ENCODE measurements at places on chromosomes 2 and 18.

DNA sequence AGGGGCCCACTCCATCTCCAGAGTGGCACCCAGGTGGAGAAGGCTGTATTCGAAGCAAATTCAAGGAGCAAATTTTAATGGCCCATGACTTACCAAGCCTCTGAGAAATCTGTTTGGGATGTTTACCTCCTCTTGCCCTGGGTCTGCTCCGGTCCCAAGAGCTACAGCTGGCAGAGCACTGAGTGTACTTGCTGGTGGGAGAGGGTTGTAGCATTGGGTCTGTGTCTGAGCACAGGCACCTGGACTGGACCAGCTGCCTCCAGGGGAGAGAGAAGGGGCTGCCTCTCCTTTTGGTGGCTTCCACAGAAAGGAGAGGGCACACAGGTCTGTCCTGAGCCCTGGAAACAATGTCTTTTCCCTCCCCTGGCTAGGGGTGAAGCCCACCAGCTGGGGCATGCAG lies 9.8 kb downstream of the EN1 start:
- no peak for DNase-seq

GRCh38 chr2:119260646-119261492 lies 37.2 kb downstream of the STEAP3 start:
- DNase-seq = peak; percentile 87

DNA sequence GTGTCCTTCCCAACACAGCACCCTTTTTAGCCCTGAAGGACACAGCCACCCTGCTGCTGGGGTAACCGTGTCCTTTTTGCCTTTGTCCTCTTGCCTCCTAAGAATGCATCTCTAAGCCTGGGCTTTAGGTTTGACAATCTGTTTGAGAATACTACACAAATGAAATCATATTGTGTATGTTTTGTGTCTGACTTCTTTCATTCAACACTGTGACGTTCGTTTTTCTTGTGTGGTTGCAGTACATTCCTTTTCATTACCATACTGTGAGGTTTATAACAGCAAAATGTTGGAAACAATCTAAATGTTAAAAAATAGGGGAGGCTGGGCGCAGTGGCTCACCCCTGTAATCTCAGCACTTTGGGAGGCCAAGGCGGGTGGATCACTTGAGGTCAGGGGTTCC lies 11.2 kb downstream of the ASPRV1 start:
- DNase-seq = no peak

DNA sequence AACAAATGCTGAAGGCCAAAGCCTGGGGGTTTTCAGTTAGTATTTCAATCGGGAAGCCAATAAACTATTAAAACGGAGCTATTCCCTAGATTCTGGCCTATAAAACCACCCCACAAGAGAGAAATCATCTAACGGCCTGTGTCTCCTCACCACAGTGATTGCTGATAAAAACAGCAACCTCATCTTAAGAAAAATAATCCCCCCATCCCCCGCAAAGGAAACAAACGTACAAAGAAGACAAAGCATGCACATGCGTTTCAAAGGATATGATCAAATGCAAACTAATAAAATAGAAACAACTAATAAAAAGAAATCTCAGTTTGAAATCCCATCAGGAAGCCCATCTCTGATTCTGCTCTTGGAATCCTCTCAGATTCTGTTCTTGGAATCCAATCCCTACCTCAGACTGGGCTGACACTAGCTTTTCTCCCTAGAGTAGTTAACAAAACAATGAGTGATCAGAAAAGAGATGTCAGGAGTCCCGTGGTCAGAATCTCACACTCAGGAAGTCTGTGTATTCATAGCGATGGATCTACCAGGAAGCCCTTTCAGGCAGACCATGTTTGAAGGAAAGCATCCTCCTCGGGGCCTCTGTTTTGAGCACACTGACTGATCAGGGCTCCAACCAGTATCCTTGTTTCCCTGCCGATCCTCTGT lies 150.7 kb downstream of the THADA start:
- DNase-seq = no peak

- peak; percentile 12 for DNase-seq
Measured at GRCh38 chr18:77208964-77209363, 40.7 kb upstream of the GALR1 start.

Measured in AG10803 (cell line).